Fibroblast of skin of right quadriceps (primary cell): ENCODE measurements at places on chromosomes 3 and 15.

DNA sequence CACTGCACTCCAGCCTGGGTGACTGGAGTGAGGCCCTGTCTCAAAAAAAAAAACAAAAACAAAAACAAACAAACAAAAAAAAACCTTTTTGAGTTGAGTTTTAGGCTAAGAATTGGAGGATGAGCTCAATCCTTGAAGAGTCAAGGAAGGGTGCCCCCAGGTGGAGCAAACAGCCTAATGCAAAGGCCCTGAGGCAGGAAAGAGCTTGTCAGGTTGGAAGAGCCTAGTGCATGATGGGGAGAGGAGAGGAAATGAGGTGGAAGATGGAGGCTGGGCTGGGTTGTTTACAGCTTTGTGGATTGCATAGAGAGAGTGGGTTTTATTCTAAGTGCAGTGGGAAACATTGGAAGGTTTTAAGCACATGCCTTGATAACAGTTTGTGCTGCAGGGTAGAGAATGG lies 2.1 kb upstream of the SNX22 start:
- DNase-seq, result no peak

DNA sequence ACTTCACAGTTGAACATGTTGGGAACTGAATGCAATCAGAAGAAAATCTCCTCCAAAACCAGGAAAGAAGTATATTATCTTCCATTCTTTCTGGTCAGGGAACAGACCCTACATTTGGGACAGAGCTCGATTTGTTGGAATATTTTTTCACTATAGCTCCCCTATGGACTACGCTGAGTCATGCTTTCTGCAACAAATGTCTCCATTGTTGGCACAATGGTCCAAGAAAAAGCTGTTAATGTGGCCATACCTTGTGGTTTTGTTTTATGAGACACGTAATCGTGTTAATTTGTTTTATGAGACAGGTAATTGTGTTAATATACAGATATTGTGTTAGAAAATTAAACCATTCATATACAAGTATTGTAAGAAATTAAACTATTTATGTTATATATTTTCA lies 101.4 kb downstream of the TGFBR2 start:
- no peak for DNase-seq

DNA sequence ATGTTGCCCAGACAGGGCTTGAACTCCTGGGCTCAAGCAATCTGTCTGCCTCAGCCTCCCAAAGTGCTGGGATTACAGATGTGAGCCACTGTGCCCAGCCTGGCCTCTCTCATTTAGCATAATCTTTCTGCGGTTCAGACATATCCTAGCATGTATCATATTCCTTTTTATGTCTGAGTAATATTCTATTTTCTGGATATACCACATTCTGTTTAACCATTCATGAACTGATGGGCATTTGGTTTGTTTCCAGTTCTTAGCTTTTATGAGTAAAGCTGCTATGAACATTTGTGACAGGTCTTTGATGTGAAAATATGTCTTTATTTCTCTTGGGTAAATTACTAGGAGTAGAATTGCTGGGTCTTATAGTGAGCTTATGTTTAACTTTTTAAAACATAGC lies 23.5 kb downstream of the FAM81A start:
- DNase-seq, result no peak

- DNase-seq, result peak; percentile 90
Measured at GRCh38 chr3:177673112-177673914, 476.0 kb upstream of the TBL1XR1 start.

- no peak for DNase-seq
Measured at GRCh38 chr3:115354010-115354409, 206.9 kb upstream of the ZBTB20 start.

DNA sequence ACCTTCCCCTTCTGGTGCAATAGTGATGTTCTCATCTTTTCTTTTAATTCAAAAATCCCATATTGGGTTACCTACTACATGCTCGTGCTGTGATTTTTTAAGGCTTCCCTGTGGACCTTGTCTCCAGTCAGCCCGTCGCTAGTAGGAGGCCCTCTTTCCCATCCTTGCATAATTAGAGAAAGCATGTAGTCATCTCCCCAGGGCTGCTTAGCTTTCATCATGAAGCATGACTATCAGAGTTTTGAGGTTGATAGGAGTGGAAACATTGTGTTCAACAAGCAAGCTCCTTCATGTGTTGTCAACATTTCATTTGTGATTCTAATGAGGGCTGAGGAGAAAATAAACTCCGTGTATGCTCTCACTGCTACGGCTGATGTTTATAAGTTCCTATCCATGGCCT lies 8.7 kb upstream of the LRTM1 start:
- peak; percentile 52 for DNase-seq

DNA sequence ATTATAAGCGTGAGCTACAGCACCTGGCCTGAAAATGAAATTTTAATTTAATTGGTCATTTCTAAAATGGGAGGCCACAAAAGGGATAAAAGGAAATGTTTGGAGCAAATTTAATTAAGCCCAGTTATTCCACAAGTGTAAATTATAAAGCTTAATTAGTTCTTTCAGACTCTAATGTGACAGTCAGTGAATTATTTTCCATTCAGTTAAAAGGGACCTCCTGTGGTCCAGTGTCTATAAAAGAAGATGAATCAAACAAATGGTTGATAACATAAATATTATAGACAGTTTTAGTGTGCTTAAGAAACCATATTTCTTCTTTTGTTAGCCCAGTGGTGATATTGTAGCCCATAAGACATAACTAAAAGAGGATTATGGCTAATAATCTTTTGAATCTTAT lies 66.4 kb downstream of the CNOT10 start:
- no peak for DNase-seq

- DNase-seq, result no peak
Measured at GRCh38 chr3:52917044-52917443, 19.7 kb upstream of the STIMATE start.

- no peak for DNase-seq
Measured at GRCh38 chr15:56972426-56972825, 54.0 kb downstream of the TCF12 start.

DNA sequence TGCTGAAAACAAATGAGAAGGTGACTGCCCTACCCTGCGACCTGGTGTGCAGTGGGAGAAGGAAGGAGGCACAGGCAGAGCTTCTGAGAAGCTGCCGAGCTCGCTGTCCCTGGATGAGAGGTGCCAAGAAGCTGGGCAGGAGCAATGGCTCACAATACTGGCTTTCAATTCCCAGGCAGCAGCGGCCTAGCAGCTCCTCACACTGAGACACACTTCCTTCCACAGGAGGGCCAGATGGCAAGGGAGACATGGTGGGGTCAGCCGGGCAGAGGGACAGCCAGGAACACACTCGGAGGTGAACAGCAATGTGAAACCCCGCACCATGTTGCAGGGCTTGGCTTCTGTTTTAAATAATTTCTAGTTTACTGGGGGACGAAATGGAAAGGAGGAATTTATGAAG lies 314.6 kb downstream of the EPHB1 start:
- no peak for DNase-seq

GRCh38 chr3:56917361-56918110 lies 115.8 kb upstream of the ARHGEF3 start:
- no peak for DNase-seq

DNA sequence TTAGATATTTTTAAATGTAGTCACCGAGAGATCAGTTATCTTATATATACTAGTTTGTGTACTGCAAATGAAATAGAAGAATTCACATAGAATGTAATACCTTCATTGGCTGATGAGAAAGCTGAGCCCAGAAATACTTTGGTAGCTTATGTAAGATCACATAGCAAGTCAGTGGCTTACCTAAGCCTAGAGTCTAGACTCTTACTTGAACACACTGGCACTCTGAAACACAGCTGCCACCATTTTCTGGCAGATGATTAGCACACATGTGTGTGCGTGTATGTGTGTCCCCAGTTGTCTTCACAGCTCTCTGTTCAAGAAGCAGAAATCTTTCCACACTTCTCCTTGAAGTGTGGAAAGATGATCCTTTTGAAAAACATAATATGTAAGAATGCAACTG lies 124.3 kb downstream of the NEO1 start:
- DNase-seq, result no peak

DNA sequence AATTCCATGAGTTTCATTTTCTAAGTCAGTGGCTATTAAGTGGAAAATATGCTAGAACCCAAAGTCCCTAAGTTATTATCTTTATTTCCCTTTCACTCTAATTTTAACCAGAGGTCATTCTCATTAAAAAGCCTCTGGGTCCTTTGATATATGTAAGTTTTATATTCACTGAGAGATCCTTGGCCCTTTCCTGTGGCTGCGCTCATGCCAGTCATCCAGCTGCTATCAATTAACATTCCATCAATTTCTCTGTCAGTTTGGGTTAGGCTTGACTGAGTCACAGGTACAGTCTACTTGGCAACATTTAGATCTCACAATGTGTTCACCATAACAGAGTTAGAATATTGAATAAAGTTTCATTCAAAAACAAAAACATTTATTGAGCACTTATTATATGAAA lies 58.0 kb upstream of the FBN1 start:
- DNase-seq, result peak; percentile 93

GRCh38 chr15:69604072-69604411 lies 151.4 kb downstream of the RPLP1 start:
- no peak for DNase-seq

DNA sequence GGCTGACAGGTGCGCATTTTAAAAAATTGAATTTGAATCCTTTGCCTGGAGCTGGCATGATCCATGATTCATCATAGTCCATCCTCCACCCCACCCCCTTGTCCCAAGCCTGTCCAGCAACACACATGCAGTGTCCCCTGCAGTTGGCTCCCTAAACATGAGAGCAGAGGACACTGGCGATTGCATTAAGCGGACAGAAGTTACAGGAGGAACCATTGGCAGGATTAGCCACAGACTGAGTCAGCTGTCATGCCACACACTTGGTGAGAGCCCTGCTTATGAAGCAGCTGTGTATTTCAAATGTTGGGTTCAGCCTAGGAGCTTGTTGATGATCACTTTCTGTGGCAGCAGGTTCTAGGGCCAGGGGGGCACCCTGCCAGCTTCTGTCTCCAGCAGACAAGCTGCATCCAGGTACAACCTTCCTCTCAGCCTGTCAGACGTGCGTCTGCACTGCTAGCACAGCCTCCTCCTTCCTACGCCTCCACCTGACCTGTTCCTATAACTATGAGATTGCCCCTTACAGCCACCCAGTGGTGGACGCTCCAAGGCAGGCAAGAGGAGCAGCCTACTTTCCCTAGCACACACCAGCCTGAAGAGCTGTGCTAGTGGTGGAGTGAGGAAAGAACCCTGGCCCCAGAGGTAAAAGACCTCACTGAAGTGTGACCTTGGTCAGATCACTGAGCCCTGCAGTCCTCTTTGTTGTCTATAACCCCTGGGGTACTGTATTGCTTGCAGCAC lies 121.9 kb downstream of the SLCO3A1 start:
- no peak for DNase-seq

GRCh38 chr3:194775266-194775665 lies 89.6 kb downstream of the FAM43A start:
- DNase-seq, result no peak

GRCh38 chr3:113804661-113805060 lies 33.9 kb upstream of the GRAMD1C start:
- DNase-seq, result no peak

GRCh38 chr3:195249057-195249770 lies 21.7 kb downstream of the XXYLT1 start:
- no peak for DNase-seq

DNA sequence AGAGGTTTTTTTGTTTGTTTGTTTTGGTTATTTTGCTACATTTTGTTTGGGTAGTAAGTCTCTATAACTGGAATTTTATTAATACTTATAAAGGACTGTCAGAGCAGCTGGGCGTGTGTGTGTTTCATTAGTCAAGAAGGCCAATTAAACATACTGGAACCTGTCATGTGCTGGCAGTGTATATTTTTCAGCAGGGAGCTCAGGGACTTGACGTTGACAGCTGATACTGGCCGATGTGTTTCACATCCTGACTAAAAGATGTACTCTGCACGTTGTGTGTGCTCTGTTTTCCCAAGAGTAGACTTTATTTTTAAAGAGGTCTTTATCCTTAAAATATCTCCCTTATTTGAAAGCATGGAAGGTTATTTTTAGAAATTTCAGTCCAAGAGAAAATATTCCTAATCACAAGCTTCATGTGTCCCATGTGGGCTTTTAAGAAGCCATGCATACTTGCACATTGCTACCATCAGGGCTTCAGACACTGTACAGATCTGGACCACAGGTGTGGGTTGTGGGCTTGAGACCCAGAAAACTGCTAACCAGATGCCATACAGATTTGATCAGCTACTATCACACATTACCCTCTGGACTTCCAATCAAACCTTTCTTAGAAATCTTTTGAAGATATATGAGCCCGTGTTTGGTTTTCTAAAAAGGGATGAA lies 135.9 kb downstream of the FEZF2 start:
- no peak for DNase-seq

GRCh38 chr3:120475722-120476377 lies 25.1 kb upstream of the FSTL1 start:
- DNase-seq, result peak; percentile 41

- DNase-seq, result peak; percentile 10
Measured at GRCh38 chr15:60477164-60477563, 1.8 kb downstream of the ICE2 start.

- DNase-seq, result no peak
Measured at GRCh38 chr3:16398648-16399047, 114.9 kb downstream of the RFTN1 start.

GRCh38 chr3:127788451-127788909 lies 33.8 kb downstream of the MGLL start:
- DNase-seq, result no peak

GRCh38 chr3:31729573-31729972 lies 196.8 kb downstream of the STT3B start:
- no peak for DNase-seq

DNA sequence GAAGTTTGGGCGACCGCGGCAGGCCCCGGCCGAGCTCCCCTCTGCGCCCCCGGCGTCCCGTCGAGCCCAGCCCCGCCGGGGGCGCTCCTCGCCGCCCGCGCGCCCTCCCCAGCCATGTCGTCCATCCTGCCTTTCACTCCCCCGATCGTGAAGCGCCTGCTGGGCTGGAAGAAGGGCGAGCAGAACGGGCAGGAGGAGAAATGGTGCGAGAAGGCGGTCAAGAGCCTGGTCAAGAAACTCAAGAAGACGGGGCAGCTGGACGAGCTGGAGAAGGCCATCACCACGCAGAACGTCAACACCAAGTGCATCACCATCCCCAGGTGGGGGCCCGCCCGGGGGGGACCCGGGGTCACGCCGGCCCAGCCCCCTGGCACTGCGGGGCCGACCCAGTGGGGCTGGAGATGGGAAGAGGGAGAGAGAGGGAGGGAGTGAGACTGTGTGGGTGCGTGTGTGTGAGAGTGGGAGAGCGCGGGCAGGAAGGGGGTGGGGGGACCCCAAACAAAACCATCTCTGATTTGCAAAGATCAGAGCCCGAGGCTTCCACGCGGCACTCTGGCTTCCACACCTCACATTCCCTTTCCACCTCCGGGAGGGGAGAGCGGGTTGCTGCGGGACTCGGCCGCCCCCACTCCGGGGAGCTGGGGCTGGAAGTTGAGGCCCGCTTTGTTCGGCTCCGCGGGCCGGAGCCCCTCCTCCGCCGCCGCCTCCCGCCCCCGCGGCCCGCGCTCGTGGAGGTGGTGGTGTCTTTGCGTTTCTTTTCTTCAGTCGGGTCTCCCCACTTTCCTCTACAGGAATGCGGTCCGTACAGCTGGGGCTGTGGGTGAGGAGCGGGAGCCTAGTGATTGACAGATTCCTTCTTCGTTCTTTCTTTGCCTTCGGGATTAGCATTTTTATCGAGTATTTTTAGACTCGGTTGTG lies 898 bp downstream of the SMAD3 start:
- no peak for DNase-seq

- DNase-seq, result no peak
Measured at GRCh38 chr3:114452256-114452655, 158.4 kb downstream of the TIGIT start.
